ENCODE measurements at places on chromosomes 2 and 18. TPM values are rescaled to one million over a fixed set of nuclear protein-coding genes. Genes with fewer than 3 reads are reported as not detected.

The RAB6C gene
- not detected for total RNA-seq

The TANC1 gene
- total RNA-seq = 40.1 TPM

The SLC5A7 gene
- not detected for total RNA-seq

The CARF gene
- total RNA-seq = 6.5 TPM

The IL36RN gene
- not detected for total RNA-seq

The C1QL2 gene
- not detected for total RNA-seq

The CTAGE1 gene
- 0.07 TPM for total RNA-seq

The PLCD4 gene
- 2.0 TPM for total RNA-seq

The TMEM247 gene
- not detected for total RNA-seq

The RAPH1 gene
- total RNA-seq = 35.6 TPM

The DCTN1 gene
- 191 TPM for total RNA-seq

The MEP1B gene
- total RNA-seq = not detected

The MOCOS gene
- 5.6 TPM for total RNA-seq

The CTLA4 gene
- not detected for total RNA-seq

The TRMT61B gene
- total RNA-seq = 11.4 TPM

The C1GALT1C1L gene
- total RNA-seq = 0.20 TPM

The M1AP gene
- 0.26 TPM for total RNA-seq

The MDH1B gene
- total RNA-seq = 0.33 TPM

The GCG gene
- total RNA-seq = not detected

The BCS1L gene
- 28.5 TPM for total RNA-seq

The PPP1R1C gene
- total RNA-seq = 0.07 TPM

The ITM2C gene
- total RNA-seq = 96.2 TPM

The HS6ST1 gene
- 29.5 TPM for total RNA-seq

The CACNB4 gene
- total RNA-seq = 10.8 TPM

The ST8SIA3 gene
- total RNA-seq = not detected

The ARHGEF33 gene
- total RNA-seq = 0.43 TPM

The FAM161A gene
- 1.6 TPM for total RNA-seq

The PDE11A gene
- 0.50 TPM for total RNA-seq

Data from smooth muscle cell of the pulmonary artery (primary cell).